ENCODE measurements at places on chromosomes 2 and 18. TPM values are rescaled to one million over a fixed set of nuclear protein-coding genes. Genes with fewer than 3 reads are reported as not detected.

DNA sequence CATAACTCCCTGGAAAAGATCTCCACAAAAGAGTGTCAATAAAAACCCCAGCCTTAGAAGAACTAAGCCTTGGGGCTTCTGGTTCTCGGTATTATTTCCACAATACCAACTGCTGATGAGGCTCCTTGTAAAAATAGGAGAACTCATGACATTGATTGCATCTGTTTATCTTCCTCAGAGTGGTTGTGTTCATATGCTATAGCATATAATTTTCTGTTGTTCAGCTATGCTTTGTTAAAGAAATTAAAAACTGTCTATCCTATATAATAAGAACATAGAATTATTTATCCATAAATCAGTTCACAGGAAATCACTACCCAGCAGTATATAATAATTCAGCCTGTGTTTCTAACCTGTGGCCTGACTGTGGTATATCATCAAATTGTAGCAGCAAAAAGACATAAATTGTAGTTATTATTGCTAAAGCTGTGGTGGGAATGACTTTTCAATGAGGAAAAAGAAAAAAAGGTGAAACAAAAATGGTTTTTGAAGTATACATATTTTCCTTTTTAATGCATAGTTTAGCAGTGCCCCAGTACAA is 68.9 kb downstream of the SATB2 start:
- DNase-seq, result no peak

DNA sequence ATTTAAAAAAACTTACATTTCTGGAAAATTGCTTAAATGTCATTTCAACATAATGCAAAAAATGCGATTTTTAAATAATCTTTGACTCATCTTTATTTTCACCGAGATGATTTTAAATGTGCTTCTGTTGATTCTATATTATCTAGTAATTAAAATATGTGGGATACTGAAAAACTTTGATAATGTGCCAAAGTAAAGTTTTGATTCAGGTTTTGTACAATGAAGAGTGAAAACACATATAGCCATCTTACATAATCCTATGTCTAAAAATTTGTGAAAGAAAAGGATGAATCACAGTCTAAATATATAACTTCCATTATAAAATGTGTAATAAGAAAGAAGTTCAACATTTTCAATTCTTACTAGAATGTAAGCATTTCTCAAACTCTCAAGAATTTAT is 204.3 kb upstream of the ZC3H15 start:
- DNase-seq, result no peak

DNA sequence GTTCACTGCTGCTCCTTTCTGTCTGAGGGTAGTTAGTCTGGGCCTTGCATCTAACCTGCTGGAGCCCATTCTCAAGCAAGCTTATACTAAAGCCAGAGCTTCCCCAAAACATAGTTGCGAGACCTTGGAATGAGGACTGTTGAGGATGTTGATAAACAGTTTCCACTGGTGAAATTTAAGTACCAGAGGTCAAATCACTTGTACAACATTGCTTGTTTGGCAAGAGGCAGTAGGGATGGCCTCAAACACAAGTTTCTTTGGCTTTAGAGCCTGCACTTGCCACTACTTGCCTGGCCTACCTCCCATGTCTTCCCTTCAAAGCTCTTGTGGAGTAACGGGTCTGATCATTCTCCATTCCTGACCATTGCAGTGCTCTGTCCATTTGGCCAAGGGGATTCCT is 262.7 kb downstream of the FHOD3 start:
- DNase-seq, result no peak

The KIAA2012 gene
- not detected for total RNA-seq

The SLC9A4 gene
- total RNA-seq, result not detected

The CCDC85A gene
- 16.2 TPM for total RNA-seq

The ATP8B1 gene
- 108 TPM for total RNA-seq

The ABCG5 gene
- total RNA-seq, result not detected

DNA sequence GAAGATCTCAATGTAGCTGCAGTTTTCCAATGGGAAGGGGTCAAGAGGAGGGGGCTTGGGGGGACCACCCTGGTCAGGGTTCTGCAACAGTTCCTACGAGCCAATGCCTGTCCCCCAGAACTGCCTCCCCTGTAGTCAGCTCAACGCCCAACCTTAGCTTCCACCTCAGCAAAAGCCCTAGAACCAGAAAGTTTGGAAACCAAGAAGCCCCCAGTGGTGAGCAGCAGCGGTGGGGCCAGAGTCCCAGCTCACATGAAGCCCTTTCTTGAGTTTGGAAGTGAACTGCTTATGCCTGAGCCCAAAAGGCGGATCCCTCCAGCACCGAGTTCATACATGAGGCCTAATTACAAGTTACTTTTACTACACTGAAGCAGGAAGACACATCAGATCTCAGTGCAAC is 162.4 kb downstream of the HDAC4 start:
- DNase-seq, result no peak

- no peak for DNase-seq
Measured at GRCh38 chr18:815353-815752, 3.3 kb upstream of the YES1 start.

The UBXN2A gene
- total RNA-seq, result 11.7 TPM

The SLC19A3 gene
- total RNA-seq, result 0.07 TPM

The UPP2 gene
- not detected for total RNA-seq

DNA sequence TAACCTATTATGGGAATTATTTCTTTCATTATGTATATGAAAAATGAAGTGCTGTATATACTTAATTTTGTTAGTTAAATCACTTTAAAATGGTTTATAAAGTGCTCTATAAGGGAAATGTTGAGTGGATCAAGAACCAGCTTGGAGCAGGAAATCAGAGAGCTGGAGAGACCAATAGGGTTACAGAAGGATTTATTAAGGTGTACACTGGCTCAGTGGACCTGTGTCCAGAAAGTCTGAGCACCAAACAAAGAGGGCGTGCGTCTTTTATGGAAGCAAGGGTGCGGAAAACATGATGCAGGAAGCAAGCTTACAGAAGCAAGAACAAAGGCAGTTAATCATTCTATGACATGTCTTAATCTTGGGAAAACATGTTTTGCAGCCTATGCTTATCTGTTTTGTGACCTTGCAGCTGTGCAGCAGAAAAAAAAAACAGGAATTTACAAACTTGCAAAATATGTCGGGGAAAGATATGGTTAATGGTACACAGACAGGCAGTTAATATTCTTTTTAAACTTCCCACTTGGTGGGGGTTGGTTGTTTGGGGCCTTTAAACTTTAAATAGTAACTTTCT is 65.2 kb upstream of the SLC35G4 start:
- DNase-seq, result no peak

The CHAC2 gene
- 16.6 TPM for total RNA-seq

DNA sequence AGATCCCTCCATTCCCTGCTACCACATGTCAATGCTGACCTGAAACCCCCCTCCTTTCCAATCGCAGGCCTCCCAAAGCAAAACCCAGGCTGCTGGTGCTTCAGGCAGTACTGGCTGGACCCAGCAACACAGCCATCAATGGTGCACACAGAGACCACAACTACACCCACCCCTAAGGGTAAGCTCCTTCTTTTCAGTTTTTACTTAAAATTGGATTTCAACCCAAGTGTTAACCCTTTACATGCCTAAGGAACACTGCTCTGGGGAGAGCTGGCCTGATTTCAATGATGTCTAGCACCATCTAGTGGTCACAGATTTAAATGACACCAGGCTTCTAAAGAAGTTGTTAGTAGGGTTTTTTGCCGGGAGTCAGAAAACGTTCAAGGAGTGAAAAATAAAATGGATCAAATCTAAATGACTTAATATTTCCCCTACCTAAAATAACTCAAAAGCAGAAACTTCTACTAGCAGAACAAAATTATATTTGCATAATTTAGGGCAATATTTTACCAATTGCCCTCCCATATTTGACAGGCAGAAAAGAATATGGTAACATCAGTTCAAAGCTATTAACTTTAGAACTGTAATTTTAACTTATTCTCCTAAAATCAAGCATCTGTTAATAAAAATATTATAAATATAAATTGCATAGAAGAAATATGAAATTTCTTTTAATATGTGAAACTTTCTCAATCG is 24.6 kb downstream of the FECH start:
- DNase-seq, result peak; percentile 5

DNA sequence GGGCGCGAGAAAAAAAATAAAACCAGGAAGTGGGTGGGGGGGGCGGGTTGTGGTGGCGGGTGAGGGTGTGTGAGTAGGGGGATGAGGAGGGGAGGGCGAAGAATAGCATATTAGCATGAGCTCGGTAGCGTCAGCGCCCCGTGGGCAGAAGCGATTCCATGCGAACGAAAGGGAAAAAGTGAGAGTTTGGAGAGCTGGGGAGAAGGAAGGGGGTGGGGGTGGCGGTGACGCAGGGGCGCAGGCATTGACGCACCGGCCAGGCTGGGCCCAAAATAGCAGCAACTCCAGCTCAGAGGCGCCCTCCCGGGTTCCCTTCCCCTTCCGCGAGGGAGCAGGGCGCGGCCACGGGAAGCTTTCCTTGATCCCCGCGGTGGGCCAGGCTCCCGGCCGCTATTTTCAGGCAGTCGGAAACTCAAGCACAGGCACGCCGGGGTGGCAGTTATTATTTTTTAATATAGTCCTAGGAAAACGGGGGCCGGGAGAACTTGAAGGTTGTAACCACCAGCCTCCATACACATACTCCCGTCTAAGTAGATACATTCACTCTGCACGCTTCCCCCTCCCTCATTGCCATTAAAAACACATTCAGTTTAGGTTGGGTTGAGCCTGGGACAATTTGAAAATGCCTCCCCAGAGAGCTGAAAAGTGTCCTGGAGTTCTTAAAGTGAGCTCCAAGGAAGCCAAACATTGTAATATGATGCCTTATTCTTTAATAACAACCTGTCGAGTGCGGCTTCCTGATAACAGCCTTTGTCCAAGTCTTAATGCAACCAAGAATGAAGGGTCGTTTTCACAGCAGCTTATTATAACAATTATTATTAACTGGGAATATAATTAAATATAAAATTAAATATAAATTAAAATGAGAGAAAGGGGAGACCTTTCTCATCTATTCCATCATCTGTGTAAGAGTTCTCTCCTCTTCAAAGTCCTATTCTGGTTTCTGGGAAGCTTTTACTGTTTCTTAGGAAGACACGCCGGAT is 2.3 kb upstream of the NR4A2 start:
- DNase-seq, result no peak

The SNTG2 gene
- not detected for total RNA-seq

GRCh38 chr2:191029280-191029950 is 15.4 kb upstream of the STAT1 start:
- DNase-seq, result no peak

The OTX1 gene
- total RNA-seq, result 0.33 TPM

DNA sequence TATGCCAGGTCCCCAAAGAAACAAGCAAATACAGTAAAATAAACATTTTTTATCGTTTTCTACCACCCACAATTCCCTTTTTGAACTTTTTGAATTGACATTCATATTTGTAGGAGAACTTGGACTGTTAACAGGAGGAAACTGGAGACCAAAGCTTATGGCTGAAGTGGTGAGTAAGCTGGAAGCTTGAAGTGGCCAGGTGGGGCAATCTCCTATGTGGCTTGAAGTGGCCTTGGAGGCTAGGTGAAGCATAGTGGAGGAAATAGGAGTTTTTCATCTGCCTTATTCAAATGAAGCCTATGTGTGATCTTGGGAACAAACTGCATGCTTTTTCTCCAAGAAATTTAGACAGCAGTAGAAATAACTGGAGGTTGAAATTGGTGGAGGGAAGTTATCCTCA is 962.9 kb upstream of the FANCL start:
- DNase-seq, result no peak

DNA sequence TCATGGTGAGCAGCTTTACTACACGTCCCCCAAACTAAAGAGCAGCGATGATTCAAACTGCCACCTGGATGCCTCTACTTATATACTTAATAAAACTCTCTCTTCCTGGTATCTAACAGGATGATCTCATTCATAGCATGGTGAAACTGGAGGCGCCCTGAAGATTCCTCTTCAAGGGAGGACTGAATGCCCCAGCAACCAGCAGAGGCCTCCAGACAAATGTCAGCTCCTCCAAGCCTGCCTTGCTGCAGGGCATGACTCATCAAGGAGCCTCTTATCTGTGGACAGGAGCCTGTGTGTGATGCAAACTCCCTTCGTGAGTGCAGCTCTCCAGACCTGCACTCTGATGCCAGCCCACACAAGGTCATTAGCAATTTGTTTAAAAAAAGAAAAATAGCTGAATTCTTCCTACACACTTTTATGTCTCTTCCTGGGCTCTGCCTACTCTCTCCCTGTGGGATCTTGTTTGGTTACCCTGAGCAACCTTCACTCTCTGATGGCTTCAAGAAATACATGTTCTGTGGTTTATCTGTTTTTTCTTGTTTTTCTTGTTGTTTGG is 30.2 kb downstream of the LONRF2 start:
- DNase-seq, result no peak

Measured in pulmonary artery endothelial cell (primary cell).